ENCODE measurements at places on chromosomes 5 and 9. TPM values are rescaled to one million over a fixed set of nuclear protein-coding genes. Genes with fewer than 3 reads are reported as not detected.

DNA sequence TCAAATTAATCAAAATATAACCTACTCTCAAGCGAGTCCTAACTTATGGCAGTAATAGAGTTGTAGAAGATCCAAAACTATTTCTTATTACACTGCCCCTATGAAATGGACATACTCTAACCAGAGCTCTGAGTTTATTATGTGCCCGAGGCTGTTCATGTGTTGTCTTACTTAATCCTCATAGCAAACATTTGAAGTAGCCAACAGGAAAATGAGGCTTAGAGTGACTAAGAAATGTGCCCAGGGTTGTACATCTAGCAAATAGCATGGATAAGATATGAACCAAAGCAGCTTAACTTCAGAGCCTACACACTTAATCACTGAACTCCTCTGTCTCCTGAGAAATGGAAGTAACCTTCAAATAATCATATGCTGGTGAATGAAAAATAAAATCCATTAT is 1551.7 kb downstream of the MAT2B start:
- no peak for DNase-seq

DNA sequence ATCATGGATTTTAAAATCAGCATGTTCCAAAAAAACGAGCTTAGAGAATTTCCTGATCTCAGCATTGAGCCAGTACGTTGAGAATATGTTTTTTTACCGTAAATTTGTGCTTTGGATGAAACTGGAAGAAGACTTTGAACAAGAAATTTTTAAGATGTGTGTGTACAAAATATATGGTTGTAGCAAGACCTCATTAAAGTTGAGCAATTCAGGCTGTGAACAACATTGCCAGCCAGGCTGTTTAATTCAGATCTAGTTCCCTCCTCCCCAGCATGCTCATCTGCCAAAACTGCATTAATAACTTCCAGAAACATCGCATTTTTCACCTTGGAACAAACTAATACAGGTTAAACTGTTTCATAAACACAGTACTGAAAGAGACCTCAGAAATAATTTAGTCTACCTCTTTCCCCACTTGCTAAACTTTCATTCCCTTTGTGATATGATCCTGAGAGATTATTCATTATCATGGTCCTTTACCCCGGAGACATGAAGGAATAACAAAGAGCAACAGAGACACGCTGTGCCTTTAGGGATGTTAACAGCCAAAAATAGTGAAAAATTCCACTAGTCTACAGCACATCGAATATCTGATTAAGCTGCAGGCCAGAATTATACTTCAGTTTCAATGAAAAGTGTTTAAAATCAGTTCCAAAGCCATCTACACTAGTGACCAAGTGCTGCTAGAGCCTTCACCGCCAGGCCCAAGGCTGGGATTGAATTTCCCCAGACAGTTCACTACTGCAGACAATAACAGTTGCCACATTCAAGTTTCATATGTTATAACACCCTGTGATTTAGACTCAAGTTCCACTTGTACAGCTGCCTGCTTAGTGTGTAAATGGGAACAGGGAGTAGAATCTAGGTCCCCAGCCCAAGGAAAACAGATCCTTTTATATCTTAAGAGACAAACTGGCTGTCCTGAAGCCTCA is 89.6 kb downstream of the EFNA5 start:
- no peak for DNase-seq

- DNase-seq, result peak; percentile 22
Measured at GRCh38 chr9:133700819-133701320, 37.3 kb downstream of the SARDH start.

GABBR2 gene
- 1.1 TPM for total RNA-seq

SLC36A2 gene
- not detected for total RNA-seq

GRCh38 chr5:56908942-56909293 is 478 bp upstream of the SETD9 start:
- no peak for DNase-seq

DNA sequence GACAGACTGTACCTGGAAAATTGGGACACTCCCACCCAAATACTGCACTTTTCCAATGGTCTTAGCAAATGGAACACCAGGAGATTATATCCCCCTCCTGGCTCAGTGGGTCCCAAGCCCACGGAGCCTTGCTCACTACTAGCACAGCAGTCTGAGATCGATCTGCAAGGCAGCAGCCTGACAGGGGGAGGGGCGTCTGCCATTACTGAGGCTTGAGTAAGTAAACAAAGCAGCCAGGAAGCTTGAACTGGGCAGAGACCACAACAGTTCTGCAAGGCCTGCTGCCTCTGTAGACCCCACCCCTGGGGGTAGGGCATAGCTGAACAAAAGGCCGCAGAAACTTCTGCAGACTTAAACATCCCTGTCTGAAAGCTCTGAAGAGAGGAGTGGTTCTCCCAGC is 260.0 kb upstream of the ST8SIA4 start:
- no peak for DNase-seq

CAMK4 gene
- total RNA-seq, result 0.48 TPM

- DNase-seq, result no peak
Measured at GRCh38 chr9:85024374-85024773, 354.8 kb downstream of the NTRK2 start.

PCDHGB6 gene
- 11.9 TPM for total RNA-seq

DNA sequence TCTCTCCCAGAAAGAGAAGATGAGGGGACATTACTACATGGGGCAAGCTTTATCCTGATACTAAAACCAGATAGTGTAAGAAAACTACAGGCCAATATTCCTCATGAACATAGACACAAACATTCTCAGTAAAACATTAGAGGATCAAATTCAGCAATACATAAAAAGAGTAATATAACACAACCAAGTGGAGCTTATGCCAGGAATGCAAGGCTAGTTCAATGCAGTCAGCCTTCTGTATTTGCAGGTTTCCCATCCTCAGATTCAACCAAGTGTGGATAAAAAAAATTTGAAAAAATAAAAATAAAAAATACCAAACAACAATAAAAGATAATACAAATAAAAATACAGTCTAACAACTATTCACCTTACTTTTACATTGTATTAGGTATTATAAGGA is 31.3 kb downstream of the CCDC69 start:
- no peak for DNase-seq

DNA sequence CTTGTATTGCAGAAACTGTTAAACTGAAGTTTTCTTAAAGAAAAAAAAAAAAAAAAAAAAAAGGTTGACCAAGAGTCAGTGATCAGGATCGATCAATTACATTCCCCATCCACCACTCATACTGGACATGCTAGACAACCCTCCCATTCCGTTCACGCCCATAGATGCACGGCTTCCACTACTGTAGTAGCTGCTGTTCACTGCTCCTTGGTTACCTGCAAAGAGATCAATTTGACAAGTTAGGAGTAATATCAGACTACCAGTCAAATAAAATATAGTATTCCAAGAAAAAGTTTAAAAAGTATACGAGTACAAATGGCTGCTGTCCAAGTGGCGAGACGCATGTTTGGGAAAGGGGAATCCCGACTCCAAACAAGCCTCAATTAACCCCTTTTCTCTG is 8.7 kb downstream of the HNRNPH1 start:
- DNase-seq, result no peak

- DNase-seq, result peak; percentile 98
Measured at GRCh38 chr9:93119953-93120845, 13.9 kb downstream of the NINJ1 start.

DNA sequence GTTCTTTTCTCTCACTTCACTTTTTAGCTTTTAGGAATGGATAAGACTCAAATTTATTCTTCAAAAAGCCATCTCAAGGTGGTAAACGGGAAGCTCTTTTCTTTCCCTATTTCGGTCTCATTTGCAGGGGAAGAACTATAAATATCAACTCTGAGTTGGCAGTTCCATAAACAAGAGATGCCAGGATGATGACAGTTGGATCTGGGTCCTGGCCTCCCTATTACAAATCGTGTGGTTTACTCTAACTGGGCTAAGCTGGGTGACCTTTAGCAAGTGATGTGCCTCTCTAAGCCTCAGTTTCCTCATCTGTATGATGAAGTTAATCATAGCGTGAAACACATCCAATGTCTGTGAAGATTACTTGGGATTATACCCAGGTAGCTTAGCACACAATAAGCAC is 44.2 kb downstream of the TLE4 start:
- no peak for DNase-seq

Data from cardiac septum (tissue), 1 donor.